ENCODE measurements at places on chromosomes 6 and 20.

GRCh38 chr6:100404051-100404450, 60.7 kb downstream of the SIM1 start:
- no peak for DNase-seq

DNA sequence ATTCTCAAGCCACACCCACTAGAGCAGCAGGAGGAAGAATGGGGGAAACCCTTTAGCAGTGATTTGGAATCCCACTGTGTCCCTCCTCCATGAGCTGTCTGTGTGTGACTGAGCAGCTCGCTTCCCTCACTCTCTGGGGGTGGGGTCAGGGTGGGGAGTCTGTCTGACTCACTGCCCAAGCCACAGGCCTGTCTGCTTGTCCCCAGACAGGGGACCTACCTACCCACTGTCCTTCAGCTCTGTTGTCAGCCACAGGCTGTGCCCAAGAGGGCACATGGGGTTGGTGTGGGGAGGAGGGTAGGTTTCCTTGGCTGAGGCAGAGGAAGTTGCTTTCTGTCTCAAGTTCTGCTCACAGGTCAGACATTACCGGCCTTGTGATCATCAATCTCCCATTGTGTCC, 127.0 kb downstream of the MAFB start:
- no peak for DNase-seq

GRCh38 chr20:56689852-56690485, 60.9 kb downstream of the TFAP2C start:
- DNase-seq = no peak

GRCh38 chr6:2980465-2980855, 9.1 kb upstream of the SERPINB6 start:
- no peak for DNase-seq

- no peak for DNase-seq
Observed at GRCh38 chr6:32623693-32624092, 13.5 kb upstream of the HLA-DQA1 start.

DNA sequence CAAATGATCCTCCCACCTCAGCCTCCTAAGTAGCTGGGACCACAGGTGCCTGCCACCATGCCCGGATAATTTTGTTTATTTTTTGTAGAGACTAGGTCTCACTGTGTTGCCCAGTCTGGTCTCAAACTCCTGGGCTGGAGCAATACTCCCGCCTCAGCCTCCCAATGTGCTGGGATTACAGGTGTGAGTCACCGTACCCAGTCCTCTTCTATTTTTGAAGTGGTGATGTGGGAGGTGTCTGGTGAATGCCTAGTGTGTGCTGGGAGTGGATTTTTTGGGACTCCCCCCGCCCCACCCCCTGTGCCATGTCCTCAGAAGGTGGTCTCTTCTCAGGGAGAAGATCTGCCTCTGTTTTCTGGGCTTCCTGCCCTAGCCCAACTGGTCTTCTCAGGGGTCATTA, 47.9 kb upstream of the CLDN20 start:
- DNase-seq = no peak

DNA sequence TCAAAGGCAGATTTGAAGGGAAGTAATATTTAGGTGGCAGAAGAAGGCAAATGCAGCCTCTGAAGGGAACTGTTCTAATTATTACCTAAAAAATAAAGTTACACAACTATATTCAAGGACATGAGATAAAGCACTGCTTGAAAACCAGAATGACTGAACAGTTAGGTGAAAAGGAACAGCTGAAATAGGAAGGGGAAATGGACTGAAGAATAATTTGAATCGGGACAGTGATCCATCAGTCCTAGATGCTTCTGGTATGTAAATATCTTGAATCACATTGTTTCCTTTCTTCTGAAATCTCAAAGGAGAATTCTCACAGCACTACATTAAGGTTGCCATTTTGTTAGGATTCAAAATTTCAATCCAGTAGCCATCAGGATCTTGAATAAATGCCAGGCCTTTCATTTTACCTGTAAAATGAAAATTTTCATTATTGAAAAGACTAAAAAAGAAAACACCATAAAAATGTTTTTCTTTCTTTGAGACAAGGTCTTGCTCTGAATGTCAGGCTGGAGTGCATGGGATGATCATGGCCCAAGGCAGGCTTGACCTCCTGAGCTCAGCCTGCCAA, 25.9 kb downstream of the GLO1 start:
- peak; percentile 9 for DNase-seq

GRCh38 chr6:158519761-158520160, 40.1 kb upstream of the TMEM181 start:
- no peak for DNase-seq

DNA sequence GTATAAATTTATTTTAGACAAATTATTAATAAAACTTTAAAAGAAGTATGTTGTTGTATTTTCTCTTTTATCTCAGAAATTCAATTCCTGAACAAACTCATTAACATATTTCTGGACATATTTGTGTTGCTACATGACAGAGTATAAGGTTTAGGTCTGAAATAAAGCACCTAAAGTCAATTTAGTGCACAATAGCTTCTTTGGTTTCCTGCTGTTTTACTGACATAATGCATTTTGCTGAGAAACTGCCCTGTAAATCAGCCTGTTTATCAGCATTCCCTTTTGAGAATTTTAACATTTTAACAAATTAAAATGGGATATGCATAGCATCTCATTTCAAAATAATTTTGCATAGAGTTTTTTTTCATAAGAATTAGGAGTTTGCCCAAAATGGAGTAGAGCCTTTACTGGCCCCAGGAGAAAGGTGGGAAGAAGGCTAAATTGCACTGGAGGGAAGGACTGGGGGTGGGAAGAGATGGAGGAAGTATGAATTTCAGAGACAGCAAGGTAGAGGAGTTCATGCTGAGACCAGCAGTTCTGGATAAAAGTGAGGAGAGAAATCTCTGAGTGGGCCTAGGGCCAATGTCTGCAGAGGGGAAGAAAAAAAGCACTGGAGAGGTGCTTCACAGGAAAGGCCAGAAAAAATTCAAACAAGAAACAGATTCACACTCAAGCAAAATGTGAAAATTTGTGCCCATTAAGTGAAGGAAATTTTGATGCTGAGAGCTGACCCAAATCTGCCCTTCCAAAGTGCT, 324.2 kb upstream of the HSF2 start:
- no peak for DNase-seq

GRCh38 chr20:47719625-47720024, 65.7 kb downstream of the SULF2 start:
- no peak for DNase-seq

- no peak for DNase-seq
Observed at GRCh38 chr20:48052475-48052835, 267.2 kb upstream of the SULF2 start.

- DNase-seq = peak; percentile 67
Observed at GRCh38 chr20:39268981-39269461, 306.9 kb downstream of the DHX35 start.

DNA sequence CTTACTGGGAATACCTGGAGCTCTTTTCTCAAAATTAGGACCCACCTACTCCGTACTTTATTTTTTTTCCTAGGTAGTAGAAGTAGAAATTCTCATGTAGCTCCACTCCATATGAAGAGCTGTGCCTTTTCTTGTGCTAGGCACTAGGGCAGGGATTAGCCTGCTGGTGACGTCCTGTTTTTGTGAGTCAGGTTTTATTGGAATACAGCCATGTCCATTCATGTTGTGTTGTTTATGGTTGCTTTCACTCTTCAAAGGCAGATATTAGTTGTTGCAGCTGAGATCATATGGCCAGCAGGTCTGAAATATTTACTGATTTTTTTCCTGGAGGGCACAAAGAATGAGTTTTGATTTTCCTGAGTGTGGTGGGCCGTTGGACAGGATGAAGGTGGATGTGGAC, 20.5 kb downstream of the XRN2 start:
- no peak for DNase-seq

GRCh38 chr20:59625214-59625922, 21.0 kb downstream of the PHACTR3 start:
- DNase-seq = no peak

GRCh38 chr20:22343612-22344011, 240.8 kb downstream of the FOXA2 start:
- no peak for DNase-seq

- DNase-seq = no peak
Observed at GRCh38 chr6:130486417-130486816, 120.6 kb downstream of the TMEM200A start.

- no peak for DNase-seq
Observed at GRCh38 chr6:170164271-170164900, 126.5 kb downstream of the DLL1 start.

DNA sequence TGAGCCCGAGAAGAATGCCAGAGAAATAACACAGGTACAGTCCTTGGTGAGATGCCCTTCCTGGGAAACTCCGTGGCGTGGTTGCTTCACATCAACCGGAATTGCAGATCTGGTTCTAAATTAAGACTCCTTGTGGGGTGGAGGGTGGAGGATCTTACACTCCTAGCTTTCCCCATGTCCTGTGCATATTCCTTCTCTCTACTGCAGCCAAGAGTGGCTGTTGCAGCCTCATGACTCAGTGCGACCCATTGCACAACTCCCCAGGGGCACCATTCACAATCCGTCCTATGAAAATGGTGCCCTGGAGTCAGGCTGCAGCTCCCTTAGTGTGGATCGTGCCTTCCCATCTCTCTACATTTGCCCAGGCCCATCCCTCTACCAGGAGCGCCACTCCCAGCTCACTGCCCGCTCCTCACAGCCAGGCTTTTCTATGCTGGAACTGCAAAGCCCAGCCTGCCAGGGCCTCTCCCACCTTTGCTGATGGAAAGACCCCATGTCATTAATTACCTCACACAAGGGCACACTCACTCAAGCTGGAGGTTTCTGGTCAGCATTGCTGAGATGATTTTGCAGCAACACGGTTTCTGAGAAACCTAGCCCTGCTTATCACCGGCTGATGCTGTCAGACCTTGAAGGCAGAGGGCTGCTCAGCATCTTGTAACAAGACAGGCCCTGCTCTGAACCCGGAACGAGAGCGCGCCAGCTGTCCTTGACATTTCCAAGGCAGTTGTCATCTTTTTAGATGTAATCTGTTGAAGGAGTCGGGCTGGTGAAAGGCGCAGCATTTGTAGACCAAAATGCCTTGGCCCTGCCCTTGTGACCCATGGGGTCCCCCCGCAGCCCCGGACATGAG, 39.7 kb downstream of the SIRPA start:
- no peak for DNase-seq

GRCh38 chr6:147223736-147224135, 19.5 kb downstream of the STXBP5 start:
- no peak for DNase-seq

- no peak for DNase-seq
Observed at GRCh38 chr6:138996524-138996923, 8.5 kb upstream of the REPS1 start.

GRCh38 chr6:6640926-6641325, 52.4 kb downstream of the LY86 start:
- DNase-seq = no peak
